GM23248 (cell line): ENCODE measurements at places on chromosomes 1 and 21. TPM values are rescaled to one million over a fixed set of nuclear protein-coding genes. Genes with fewer than 3 reads are reported as not detected.

Gene EDN2
- total RNA-seq, result not detected in 2 replicates

Gene RNU1-3
- total RNA-seq, result under 0.01 TPM in 1 of 2 replicates, not detected in the other

Gene CCDC185
- not detected in 2 replicates for total RNA-seq

Gene CLCA1
- not detected in 2 replicates for total RNA-seq

Gene MNDA
- total RNA-seq, result not detected in 2 replicates

Gene ZNF124
- total RNA-seq, result 14.1 and 15.6 TPM in 2 replicates

Gene RGS13
- not detected in 2 replicates for total RNA-seq

GRCh38 chr1:66371233-66372005 lies 162.5 kb upstream of the SGIP1 start:
- DNase-seq, result peak; percentile 88

- no peak for DNase-seq
Measured at GRCh38 chr21:44730951-44731579, 19.7 kb upstream of the TSPEAR start.

DNA sequence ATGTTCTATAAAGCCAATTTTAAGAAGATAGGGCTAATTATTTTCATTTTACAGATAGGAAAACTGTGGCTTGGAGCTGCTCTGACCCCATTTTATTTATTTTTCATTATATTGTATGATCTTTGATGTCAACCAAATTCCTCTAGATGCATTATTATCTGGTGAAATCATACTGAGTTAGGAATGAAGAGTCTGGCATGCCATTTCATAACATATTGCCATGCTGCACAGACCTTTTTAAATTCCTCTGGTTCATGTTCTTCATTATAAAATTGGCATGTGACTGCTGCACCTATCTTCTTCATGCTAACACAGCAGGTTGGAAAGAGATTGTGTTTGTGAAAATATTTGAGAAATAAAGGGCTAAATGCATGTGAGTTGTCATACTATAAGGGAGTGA lies 12.7 kb downstream of the PRRX1 start:
- DNase-seq, result peak; percentile 73

DNA sequence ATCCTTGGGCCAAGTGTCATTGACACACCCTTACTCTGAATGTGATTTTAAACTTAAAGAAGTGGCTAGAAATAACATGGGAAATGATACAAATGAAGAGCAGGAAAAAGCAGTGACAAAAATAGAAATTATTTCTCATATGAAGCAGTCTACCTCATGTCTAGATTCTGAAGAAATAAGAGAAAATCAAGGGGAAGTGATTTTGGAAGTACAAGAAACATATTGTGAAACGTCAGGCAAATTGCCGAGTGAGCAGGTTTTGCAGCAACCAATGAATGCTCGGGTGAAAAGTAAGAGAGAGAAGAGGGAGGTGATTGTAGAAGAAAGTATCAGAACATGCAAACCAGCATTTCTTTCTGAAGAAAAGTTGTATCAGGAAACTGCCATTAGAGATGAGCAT lies 130.7 kb downstream of the MACF1 start:
- DNase-seq, result no peak

- no peak for DNase-seq
Measured at GRCh38 chr1:84861516-84861915, 31.5 kb downstream of the LPAR3 start.

- DNase-seq, result no peak
Measured at GRCh38 chr1:153959454-153959853, 1.0 kb upstream of the CRTC2 start.

GRCh38 chr1:3222042-3222692 lies 153.2 kb downstream of the PRDM16 start:
- DNase-seq, result no peak

DNA sequence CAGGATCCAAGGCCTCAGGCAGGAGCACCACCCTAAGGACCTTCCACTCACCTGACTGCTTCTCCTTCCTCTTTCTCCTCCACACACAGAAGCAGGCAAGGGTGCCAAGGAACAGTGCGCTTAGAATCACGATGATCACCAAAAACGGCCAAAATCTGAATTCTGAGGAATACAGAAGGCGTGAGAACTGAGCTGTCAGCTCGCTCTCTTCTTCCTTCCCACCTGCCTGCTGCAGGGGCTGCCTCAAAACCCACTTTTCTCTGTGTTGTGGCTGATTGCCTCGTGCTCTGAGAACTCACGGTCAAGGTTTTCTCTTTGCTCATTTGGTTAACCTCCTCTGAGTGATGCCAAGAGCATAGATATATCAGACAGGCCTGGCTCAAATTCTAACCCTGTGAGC lies 23.8 kb downstream of the CD244 start:
- DNase-seq, result no peak

DNA sequence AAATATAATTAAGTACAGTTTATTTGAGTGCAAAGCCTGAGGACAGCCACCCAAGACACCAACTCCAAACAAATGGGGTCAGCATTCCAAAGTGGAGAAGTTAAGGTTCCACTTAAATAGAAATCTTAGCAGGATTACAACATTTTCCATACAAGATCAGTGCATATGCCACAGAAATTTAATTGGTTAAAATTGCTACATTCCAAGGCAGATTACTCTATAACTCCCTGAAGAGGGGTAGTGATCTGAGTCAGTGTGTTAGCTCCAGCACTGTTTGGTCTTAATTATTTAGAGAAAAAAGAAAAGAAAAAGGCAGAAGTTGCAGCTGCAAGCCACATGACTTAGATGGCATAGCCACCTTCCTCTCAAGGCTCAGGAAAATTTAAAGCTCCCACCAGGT lies 297.5 kb downstream of the HHIPL2 start:
- peak; percentile 57 for DNase-seq

- no peak for DNase-seq
Measured at GRCh38 chr1:111704776-111705175, 34.4 kb downstream of the INKA2 start.

- DNase-seq, result peak; percentile 10
Measured at GRCh38 chr1:91273875-91274274, 130.8 kb downstream of the HFM1 start.

DNA sequence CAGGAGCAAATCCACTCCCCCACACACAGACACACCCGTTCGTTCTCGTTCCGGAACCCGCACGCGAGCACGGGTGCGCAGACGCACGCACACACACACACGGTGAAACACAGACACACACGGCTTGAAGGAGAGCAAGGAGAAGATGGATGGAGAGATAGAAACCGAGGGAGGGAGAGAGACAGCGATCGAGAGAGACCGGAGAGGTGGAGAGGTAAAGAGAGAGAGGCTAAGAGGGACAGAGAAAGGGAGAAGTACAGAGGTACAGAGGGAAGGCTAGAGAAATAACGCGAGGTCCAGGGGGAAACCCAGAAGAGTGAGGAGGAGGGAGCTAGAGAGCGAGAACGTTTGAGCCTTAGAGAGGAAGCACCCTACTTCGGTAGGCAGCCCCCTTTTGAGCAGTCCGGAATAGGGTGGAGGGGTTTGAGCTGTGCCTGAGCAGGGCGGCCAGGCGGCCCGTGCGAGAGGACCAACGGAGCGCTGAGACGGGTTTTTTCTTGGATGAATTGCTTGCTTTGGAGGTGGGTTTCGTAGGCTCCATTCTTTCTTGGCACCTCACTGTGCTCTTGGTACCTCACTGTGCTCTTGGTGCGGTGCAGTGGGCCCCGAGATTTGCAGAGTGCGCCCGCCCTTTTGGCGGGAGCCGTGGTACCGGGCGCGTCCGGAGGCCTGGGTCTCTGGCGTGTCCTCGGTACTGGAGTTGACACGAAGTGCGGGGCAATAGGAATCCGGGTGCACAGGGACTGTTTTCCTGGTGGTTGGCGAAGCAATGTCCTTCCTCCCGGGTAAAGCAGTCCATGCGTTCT lies 88.4 kb upstream of the RHOU start:
- DNase-seq, result peak; percentile 75

GRCh38 chr1:53627666-53628065 lies 111.3 kb downstream of the GLIS1 start:
- DNase-seq, result no peak

DNA sequence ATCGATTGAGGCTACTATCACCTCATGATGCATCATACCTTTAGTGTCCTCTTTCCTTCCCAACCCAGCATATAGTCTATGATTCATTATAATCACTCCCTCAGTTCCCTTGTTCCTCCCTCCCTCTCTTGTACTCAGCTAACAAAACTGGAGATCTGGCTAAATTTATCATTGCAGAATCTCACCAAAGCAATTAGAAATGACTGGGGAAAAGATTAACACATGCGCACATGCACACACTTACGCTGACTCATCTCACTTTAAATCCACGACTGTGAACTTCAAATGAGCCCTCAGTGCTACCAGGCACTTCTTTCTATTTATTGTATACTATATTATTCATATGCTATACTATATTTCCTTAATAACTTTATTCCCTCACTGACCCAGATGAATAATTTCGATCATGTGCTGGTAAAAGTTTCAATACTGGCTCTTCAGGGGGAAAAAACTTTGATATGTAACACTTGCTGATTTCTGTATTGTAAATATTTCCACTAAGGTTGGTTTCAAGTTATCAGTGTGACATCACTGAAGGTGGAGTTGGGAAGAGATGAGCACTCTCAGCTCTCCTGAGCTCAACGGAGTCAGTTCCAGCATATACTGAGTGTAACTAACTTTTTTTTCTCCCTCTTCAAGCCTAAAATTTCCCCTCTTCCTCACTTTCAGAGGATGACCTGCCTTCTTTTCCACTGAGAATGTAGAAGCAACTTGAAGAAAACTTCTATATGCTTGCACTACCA lies 613.7 kb upstream of the B3GALT2 start:
- DNase-seq, result no peak

GRCh38 chr21:14836950-14837349 lies 227.8 kb downstream of the NRIP1 start:
- DNase-seq, result peak; percentile 32

DNA sequence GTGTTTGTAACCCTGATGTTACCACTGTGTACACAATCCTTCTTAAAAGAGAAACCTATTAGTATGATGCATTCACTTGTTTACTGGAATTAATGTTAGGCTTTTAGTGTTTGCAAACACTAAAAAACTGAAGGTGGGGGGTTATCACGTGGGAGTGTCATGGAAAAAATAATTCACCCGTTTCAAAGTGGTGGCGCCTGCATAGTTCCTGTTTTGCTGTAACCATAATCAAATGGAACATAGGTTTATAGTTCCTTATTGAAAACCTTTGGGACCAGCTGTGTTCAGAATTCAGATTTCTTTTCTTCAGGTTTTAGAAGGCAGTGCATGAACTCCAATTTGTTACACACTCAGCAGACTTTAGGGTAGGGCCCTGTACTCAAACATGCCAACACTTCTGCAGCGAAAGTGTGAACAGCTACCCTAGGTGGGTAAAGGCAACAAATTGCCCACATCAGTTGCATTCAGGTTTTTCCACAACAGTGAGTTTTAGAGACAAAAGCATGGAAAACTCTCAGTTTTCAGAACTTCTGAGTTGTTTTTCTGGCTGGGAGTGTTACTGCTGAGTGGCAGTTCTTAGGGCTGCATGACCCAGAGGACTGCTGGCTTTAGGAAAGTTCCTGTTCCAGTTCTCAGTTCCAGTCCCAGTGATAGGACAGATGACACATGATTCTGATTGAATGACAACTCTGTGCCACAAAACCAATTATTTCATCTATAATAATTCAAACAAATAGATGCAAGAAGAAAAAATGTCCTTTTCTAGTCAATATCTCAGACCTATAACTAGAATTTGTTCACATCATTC lies 29.1 kb upstream of the IVNS1ABP start:
- DNase-seq, result no peak

DNA sequence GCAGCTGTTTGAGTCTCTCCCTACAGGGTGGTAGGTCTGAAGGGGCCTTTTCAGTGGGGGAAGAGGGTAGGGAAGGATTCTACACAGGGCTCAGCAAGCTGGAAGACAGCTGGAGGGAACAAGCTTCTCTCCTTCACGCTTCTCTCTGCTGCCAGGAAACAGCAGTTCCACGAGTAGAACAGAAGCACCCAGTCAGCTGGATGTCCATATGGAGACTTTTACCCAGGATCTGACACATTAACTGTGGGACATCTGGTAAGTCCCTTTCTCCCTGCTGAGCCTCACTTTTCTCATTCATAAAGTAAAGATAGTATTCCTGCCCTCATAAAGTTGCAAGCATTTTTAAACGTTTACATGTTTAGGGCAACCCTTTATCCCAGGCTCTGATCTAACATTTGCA lies 280.3 kb downstream of the OMA1 start:
- no peak for DNase-seq

DNA sequence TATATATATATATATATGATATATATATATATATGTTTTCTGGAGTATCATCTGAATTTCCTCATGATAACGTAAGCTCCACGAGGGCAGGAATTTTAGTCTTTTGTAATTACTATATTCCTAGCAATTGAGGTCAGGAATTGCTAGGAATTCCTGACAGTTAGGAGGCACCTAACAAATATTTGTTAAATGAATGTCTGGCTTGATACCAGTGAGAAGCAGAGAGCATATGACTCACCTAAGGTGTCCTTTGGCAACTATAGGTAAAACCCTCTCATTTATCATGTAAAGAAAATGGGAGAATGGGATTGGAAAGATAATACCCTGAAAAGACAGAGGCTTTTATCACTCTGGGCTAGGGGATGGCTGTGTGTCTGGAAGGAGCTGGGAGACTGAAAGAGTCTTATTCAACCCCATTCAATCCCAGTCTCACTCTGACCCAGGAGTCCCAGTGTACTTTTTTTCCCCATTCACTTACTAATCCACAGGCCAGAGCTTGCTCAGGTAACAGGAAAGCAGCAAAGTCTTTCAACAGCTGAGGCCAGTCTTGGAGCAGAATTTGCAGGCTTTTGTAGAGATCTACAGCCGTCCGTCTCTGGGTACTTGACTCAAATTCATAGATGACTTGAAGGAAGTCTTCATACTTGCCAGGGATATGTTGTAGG lies 71.2 kb downstream of the DAP3 start:
- no peak for DNase-seq

GRCh38 chr1:106876384-106876783 lies 180.1 kb upstream of the PRMT6 start:
- DNase-seq, result no peak

DNA sequence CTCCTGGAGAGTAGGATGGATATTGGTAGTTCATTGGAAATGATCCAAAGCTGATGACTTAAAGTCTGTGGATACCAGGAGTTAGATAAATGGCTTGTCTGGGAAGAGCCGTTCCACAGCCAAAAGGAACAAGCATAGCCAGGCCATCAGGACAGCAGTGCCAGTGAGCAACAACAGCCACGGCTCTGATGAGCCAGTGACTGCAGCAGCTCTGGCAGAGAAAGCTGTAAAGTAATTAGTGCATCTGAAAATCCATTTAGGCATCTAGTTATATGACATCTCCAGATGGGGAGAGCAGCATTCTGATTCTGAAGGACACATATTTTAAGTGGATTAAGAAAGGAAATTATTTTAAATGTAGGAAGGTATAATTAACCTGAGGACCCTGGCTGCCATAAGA lies 256.2 kb upstream of the PLXNA2 start:
- no peak for DNase-seq

DNA sequence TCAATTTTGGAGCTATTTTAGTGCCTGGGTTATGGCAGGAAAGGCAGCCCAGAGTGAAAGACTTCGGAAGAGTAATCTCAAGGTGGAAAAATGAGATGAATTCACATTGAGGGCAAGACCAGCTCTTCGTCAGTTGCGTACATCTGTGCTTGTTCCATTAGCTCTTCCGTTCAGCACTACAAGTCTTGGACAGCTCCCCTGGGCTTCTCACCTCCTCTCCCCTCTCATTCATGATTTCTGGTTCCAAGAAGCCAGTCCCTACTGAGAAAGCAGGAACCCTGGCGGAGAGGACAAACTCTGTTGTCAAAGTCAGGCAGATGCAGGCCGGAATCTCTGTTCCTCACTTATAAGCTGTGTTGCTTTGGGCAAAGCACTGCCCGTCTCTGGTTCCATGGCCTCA lies 76.5 kb downstream of the ACTL8 start:
- peak; percentile 68 for DNase-seq

- no peak for DNase-seq
Measured at GRCh38 chr21:26080211-26080610, 90.4 kb downstream of the APP start.

- peak; percentile 38 for DNase-seq
Measured at GRCh38 chr1:102861247-102861646, 247.1 kb downstream of the COL11A1 start.
